ENCODE measurements at places on chromosomes 6 and 20.
A peak's percentile ranks its signal among the peaks of the same experiment; 100 is the strongest.

DNA sequence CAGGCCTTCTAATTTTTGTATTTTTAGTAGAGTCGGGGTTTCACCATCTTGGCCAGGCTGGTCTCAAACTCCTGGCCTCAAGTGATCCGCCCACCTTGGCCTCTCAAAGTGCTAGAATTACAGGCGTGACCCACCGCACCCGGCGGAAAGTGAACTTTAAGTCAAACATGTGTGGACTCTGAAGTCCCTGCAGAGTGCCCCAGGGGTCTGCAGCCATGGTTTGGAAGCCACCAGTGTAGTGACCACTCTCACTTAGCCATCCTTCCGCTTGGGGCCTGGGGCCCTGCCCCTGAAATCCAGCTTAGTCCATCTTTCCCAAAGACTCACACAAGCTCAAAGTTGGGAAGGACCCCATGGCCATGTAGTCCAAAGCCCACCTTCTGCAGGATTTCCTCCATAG lies 164.5 kb downstream of the GRM4 start:
- no peak for DNase-seq

GRCh38 chr6:128156321-128157111 lies 255.7 kb upstream of the THEMIS start:
- no peak for DNase-seq

DNA sequence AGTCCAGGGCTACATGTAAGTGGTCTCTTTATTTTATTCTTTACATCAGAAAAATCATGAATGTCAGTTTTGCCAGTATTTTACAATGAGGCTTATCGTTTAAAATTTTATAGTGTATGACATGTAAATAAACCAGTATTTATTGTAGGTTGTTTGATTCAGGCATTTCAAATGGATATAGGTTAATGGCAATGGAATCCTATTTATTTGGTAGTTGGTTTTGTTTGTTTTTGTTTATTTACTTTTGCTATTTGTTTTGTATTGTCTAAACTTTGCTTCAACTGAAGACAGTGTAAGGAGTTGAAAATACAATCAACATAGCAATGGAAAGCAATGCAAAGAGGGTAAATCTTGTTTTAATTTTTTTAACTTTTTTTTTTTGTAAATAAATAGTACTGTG lies 119.0 kb upstream of the SAMD5 start:
- DNase-seq, result no peak

DNA sequence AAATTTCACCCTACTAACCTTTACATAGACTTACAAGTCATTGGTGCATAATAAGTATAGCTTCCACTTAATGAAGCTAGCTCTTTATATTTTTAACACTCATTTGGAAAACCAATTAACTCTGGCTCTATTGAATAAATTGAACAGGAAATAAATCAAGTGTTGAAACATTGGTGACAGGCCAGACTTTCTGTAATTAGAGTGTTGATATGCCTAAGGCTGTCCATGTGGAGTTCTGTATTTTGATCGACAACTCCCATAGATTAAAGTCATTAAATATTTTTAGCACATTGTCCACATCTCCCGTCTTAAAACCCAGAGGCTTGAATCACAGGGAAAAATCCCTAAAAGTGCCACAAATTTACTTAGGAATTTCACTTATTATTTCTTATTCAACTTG lies 468.3 kb downstream of the KHDRBS2 start:
- DNase-seq, result no peak

GRCh38 chr6:166580076-166581050 lies 6.1 kb downstream of the RAMACL start:
- no peak for DNase-seq

DNA sequence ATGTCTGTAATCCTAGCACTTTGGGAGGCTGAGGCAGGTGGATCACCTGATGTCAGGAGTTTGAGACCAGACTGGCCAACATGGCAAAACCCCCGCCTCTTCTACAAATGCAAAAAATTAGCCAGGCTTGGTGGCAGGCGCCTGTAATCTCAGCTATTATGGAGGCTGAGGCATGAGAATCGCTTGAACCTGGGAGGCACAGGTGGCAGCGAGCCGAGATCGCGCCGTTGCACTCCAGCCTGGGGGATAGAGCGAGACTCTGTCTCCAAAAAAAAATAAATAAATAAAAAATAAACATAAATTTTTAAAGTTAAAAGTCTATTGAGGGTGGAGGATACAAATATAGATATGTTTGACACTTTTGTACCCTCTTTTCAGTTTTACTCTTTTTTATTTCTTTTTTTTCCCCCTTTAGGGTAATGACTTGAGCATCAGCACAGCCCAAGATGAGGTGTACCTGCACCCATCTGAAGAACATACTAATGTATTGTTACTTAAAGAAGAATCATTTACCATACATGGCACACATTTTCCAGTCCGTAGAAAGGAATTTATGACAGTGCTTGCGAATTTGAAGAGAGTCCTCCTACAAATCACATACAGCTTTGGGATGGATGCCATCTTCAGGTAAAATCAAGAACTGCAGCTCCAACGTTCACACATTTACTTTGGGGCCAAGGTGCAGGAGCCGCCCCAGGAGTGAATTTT lies 368.9 kb downstream of the LAMA2 start:
- peak; percentile 66 for DNase-seq

GRCh38 chr6:45105170-45105820 lies 222.8 kb upstream of the RUNX2 start:
- no peak for DNase-seq

DNA sequence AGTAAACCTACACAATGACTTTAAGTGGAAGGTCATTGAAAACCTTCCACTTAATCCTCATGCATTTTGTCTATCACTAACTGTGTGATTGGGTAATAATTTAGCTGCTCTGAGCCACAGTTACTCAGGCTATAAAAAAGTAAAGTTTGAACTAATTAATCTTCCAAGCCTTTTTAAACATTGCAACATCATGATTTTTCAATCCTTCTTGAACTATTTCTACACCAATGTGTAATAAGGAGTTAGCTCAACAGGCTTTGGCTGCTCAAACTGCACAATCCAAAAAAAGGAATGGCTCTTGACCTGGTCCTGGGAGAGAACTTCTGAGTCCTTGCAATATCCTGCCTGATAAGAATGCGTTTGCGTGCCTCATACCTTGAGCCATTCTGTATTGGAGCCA lies 34.8 kb upstream of the FILIP1 start:
- no peak for DNase-seq

GRCh38 chr6:110534731-110535492 lies 58.5 kb upstream of the SLC22A16 start:
- no peak for DNase-seq

GRCh38 chr6:296151-297122 lies 4.2 kb downstream of the DUSP22 start:
- no peak for DNase-seq

DNA sequence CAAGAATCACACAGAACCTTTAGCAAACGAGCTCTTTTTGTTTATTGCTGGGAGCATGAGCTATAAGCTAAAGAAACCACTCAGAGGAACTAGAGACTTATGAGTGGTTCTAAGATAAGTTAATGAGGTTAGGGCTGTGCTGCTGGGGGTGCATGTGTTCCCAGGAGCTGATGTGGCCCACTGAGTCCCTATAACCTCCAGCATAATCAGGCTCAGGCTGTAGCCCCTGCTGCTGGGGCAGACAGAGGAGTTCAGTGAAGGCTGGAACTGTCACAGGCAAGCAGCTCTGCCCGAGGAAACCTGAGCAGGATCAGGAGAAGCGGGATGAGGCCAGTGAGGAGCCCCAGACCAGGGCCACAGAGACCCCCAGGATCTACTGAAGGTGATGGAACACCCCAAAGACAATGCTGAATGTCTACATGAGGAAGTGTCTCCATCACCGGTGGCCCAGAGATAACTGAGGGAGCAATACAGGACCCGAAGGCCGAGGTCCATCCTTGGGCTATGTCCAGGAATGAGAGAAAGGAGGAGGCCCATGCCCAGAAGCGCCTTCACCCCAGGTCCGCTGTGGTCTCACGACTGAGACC lies 17.3 kb downstream of the TUBB2B start:
- DNase-seq, result no peak

- no peak for DNase-seq
These were observed 134.3 kb upstream of the PMEPA1 start for GRCh38 chr20:57843941-57844625.

GRCh38 chr6:55567558-55567957 lies 11.4 kb downstream of the HMGCLL1 start:
- no peak for DNase-seq

- no peak for DNase-seq
These were observed 31.5 kb downstream of the ZFP64 start for GRCh38 chr20:52160049-52160570.

GRCh38 chr6:106145144-106145543 lies 59.0 kb downstream of the PRDM1 start:
- DNase-seq, result no peak

DNA sequence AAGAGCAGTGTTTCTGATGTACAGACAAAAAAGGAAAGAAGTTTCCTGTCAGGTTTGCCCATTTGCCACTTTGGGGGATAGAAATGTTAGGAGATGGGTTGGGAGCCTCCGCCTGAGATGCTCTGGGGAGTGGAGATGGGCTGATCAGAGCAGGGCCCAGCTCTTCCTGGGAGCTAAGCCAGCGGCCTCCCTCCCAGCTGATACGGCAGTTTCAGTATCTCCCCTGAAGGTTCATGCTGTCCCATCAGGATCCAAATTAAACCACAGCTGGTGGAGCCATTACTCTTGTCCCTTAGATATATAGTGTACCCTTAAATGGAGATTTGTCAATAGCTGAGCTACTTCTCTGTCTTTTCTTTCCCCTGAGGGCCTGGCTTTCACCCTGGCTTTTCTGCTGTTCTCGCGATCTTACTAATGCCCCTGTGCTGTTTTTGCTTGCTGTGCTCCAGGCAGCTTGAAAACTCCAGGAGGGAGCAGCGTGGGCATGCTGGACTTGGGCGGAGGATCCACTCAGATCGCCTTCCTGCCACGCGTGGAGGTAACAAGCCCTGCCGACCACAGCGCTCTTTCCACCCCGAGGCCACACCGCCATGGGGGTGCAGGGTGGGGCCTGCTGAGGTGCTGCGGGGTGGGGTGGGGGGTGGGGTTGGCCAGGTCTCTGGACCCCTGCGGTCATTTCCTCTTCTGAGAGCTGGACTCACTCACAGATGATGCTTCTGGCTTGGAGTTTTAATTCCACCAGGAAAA lies 20.9 kb downstream of the ENTPD6 start:
- no peak for DNase-seq

- no peak for DNase-seq
These were observed 150.6 kb downstream of the RALGAPA2 start for GRCh38 chr20:20561841-20562240.

- no peak for DNase-seq
These were observed 23.8 kb upstream of the SAMHD1 start for GRCh38 chr20:36975099-36975818.

GRCh38 chr6:13807696-13808095 lies 6.7 kb downstream of the MCUR1 start:
- no peak for DNase-seq

DNA sequence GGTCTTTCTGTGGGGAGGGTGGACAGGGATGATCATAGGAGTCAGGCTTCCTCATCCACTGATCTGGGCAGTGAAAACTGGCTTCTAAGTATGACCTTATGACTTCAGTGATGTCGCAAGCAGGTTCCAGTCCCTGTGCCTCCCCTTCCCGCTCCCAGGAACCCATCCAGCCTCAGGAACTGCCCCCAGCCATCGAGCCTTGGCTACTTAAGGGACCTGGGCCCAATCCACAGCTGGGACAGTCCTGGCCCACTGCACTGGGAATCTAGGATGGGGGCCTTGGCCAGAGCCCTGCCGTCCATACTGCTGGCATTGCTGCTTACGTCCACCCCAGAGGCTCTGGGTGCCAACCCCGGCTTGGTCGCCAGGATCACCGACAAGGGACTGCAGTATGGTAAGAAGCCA lies at the start of gene LBP:
Gene LBP (plus strand): TSS at position 236 of the 405 bp plus-strand sequence. CDS start 35 bp downstream, at position 271.
- no peak for DNase-seq

DNA sequence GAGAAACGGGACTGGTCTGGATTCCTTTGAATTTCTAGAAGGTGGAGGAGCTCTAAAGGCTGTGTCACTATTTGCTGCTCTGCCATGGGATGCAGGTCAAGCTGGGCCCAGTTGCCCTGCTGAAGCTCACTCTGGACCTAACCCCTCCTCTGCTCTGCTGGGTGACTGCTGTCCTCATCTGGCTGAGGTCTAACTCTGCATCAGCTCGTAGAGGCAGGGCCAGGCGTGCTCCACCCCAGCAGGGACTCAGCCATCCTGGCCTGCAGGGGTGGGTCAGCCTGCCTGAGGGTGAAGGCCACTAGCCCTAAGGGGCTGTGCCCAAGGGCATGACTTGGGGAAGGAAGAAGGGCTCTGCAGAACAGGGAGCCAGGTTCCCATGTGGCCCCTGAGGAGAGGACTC lies 852 bp downstream of the CST4 start:
- DNase-seq, result no peak

GRCh38 chr6:14082771-14083170 lies 34.8 kb upstream of the CD83 start:
- no peak for DNase-seq

- no peak for DNase-seq
These were observed 114.0 kb downstream of the VEGFA start for GRCh38 chr6:43883847-43884651.

- no peak for DNase-seq
These were observed 173.2 kb downstream of the BTBD3 start for GRCh38 chr20:12090920-12091319.

DNA sequence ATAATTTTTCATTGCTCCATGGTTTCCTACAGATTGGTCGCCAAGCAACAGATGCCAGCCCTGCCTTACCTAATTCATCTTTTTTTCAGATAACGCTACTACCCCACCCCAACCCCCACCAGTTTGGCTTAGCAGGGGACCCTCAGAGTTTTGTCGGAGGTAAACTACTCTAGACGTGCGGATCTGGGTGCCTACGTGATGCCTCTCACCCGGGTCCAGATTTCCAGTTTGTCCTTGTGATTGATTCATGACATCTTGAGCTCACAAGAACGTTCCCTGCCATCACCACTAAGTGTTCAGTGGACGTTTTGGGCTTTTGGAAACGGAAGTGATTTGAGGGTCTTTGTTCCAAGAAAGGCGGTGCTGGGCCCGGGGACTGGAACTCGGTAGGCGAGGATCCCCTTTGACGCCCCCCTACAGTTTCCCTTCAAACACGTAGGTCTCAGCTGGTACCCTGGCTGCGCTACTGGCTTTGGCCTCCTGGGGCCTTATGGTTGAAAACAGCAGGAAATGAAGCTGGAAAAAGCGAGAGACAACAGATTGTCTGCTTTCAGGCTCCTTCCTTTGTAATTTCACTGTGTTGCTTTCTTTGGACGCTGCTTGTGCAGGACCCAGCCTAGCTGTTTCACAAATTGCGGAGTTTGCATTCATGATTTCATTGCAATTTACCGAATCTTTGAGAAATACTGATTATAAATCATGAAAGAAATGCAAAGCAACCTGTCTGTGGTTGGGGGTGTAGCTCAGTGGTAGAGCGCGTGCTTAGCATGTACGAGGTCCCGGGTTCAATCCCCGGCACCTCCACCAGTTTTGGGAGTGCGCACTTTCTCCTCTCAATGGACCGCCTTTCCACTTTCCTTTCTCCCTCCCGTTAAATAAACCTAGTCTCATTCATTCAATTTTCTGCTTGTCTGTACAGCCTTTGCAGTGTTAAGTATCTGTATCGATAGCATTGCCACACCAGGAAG lies 81.0 kb downstream of the GPX5 start:
- peak; percentile 97 for DNase-seq

GRCh38 chr20:58903614-58904013 lies 51.1 kb downstream of the GNAS start:
- no peak for DNase-seq

GRCh38 chr6:154446984-154447383 lies 63.5 kb downstream of the CNKSR3 start:
- no peak for DNase-seq
